ENCODE measurements at places on chromosomes 13 and 19.
A peak's percentile ranks its signal among the peaks of the same experiment; 100 is the strongest.

DNA sequence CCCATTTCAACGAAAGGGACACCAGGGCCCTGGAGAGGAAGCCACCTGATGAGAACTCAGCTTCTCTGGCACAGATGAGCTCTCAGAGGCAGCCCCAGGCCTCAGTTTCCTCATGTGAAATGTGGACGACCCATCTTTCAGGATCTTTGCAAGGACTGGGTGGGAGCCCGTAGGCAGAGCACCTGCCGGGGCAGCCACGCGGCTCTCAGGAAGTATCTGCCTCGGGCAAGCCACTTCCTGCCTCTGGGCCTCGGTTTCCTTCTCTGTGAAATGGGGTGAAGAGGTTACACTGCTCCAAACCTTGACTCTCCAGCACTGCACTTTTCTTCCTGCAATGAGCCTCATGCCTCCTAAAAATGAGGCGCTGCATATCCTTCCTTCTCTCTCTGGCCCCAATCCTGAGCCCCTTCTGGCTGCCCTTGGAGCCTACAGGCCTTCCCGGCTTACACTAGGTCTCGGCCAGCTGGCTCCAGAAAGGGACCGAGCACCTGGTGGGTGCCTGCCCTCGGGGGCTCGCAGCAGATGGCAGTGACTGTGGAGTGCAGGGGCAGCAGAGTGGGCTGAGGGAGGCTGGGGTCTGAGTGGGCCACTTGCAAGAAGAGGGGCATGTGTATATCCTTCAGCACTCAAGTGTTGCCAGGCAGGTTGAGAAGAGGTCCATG, 3.5 kb downstream of the SSBP4 start:
- H3K27ac ChIP-seq: peak overlapping the region; percentile 85
- H3K4me3 ChIP-seq: peak overlapping the region; percentile 93
- H3K36me3 ChIP-seq: peaks cover 31% of the 10 kb centered on the region
- DNase-seq: peak; percentile 71
- peaks cover 79% of the 10 kb centered on the region for H3K4me1 ChIP-seq
- no peaks in the 10 kb centered on the region for H3K27me3 ChIP-seq

DNA sequence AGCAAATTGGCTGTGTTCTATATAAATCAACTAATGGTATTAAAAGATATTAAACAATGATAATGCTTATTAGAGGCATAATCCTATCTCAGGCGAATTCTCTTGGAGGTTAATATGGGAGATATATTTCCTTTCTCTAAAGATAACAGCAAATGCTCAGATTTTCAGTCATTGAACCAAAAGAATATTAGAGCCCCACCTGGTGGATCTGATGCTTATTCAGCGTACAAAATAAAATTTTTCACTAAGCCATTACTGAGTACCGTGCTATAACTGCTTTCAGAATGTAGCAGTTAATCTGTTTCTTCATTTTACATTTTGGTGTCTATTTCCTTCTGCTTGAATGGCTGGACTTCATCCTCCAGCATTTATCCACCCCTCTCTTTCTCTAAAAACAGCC, 143.3 kb upstream of the IPO5 start:
- H3K4me3 ChIP-seq: no peak overlapping the region
- H3K27me3 ChIP-seq: peaks cover 3% of the 10 kb centered on the region
- no peaks in the 10 kb centered on the region for H3K4me1 ChIP-seq
- H3K36me3 ChIP-seq: no peaks in the 10 kb centered on the region

- DNase-seq: no peak
- no peaks in the 10 kb centered on the region for H3K36me3 ChIP-seq
- H3K4me3 ChIP-seq: no peak overlapping the region
- H3K4me1 ChIP-seq: peaks cover 30% of the 10 kb centered on the region
- H3K27me3 ChIP-seq: no peaks in the 10 kb centered on the region
These were observed 91.7 kb downstream of the GADD45B start for GRCh38 chr19:2567580-2567979.

GRCh38 chr19:13841086-13841961, 35.6 kb upstream of the NANOS3 start:
- H3K27me3 ChIP-seq: no peaks in the 10 kb centered on the region
- DNase-seq: no peak
- peaks cover 42% of the 10 kb centered on the region for H3K36me3 ChIP-seq
- peak overlapping the region; percentile 89 for H3K4me3 ChIP-seq

- H3K36me3 ChIP-seq: no peaks in the 10 kb centered on the region
- H3K4me1 ChIP-seq: no peaks in the 10 kb centered on the region
- H3K27ac ChIP-seq: no peak overlapping the region
- H3K27me3 ChIP-seq: no peaks in the 10 kb centered on the region
- no peak for DNase-seq
- no peak overlapping the region for H3K4me3 ChIP-seq
These were observed 977.3 kb downstream of the UQCRFS1 start for GRCh38 chr19:28235606-28236125.

Measured in activated CD8-positive, alpha-beta T cell treated with anti-CD3 and anti-CD28 coated beads, Interleukin-2, amount 10 ng/mL, durations not matched to agents 7 days and 5 days (primary cell).